ENCODE measurements at places on chromosomes 7 and 10.

GRCh38 chr10:90998733-90999511 is 78.0 kb upstream of the ANKRD1 start:
- no peak for DNase-seq

DNA sequence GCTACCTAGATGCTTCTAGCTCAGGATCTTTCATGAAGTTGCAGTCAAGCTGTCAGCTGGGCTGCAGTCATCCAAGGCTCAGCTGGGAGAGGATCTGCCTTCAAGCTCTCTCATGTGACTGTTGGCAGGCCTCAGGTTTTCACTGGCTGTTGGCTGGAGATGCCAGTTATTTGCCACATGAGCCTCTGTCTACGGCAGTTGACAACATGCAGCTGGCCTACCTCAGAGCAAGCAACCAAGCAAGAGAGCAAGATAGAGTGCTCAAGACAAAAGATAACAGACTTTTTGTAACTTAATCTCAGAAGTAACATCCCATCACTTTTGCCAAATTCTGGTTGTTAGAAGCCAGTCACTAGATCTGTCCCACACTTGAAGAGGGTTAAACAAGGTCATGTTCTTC is 125.8 kb downstream of the TPST1 start:
- no peak for DNase-seq

DNA sequence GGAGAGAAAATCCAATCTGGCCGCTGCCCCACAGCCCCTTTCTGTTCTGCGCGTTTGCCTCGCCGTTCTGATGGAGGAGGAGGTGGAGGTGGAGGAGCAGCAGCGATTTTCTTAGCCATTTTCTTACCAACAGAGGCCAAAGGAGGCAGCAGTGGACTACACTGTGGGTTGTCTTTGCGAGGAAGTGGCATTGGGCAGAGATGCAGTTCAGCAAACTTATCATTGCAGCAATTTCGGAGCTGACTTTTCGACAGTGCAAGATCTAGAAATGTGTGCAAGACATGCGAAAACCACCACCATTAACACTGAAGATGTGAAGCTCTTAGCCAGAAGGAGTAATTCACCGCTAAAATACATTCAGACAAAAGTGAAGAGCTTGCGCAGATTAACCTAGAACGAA is 1.9 kb upstream of the ARL4A start:
- no peak for DNase-seq

- no peak for DNase-seq
These were observed 178.5 kb downstream of the NRP1 start for GRCh38 chr10:33155720-33156638.

GRCh38 chr7:44511236-44511635 is 20.8 kb upstream of the NUDCD3 start:
- DNase-seq = no peak

- DNase-seq = no peak
These were observed 443.8 kb downstream of the GATA3 start for GRCh38 chr10:8498290-8498689.

DNA sequence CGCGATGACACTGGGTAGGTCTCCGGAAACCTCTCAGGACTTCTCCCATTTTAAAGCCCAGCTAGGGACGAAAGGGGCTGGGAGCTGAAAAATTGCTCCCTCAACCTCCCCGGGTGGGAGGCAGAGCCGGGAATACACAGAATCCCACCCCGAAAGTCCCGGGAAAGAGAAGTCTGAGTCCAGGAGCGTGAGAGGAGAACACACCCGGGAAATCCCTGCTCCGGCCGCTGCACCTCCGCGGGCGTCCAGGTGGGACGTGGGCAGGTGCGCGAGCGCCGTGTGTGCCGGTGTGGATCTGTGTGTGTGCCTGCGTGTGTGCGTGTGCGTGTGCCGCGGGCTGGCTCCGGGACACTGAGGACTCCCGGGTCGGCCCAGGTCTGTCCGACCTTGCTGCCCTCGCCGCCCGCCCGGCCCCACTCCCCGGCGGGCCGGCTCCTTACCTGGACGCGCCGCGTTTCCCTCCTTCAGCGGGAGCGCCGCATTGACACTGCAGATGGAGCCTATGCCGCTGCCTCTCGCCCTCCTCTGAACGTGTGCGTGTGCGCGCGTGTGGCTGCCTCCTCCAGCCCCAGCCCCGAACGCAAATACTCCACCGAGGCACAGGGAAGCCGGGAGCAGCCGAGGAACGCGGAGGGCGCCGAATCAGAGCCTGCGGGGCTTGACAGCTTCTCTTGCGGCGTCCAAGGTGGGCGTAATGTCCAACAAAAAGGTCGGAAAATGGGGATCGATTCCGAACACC is at the start of gene PLXNA4:
PLXNA4 (minus strand) TSS at position 489 of the 739 bp plus-strand sequence. CDS start 67,777 bp downstream, outside the sequence.
- DNase-seq = no peak

GRCh38 chr10:112308125-112308502 is 24.9 kb downstream of the TECTB start:
- DNase-seq = no peak

DNA sequence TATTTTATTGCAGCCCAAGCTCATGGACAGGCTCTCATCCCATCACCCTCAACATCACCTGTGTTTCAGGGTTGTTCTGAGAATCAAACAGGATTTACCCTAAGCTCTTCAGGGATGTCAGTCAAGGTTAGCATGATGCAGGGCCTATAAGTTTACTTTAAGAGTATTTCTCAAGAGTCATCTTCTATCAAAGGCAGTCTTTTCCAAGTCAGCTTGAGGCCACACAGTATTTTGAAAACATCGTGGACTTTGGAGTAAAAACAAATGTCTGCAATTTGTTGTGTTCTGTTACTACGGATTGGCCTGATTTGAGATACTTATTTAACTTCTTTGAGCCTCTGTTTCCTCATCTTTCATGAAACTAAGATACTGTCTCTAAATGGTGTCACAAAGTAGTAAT is 42.0 kb upstream of the NRP1 start:
- no peak for DNase-seq

GRCh38 chr7:55100544-55101327 is 81.9 kb downstream of the EGFR start:
- DNase-seq = no peak

GRCh38 chr10:70320751-70321150 is 36.9 kb upstream of the NPFFR1 start:
- no peak for DNase-seq

- DNase-seq = no peak
These were observed 190.8 kb upstream of the PRKCQ start for GRCh38 chr10:6770846-6771245.

DNA sequence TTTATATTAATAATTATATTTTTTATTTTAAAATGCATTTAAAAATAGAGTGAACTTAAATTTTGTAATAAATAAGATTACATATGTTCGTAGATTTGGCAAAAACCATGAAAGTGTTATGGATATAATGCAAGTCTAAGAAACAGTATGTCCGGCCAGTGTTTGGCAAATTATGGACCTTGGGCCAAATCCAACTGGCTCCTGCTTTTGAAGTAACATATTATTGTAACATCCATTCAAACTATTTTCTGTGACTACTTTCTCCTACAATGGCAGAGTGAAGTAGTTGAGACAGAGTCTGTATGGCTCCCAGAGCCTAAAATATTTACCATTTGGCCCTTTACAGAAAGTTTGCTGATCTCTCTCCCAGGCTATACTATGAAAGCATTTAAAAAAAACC is 38.9 kb downstream of the TMEM229A start:
- no peak for DNase-seq

- no peak for DNase-seq
These were observed 5.2 kb downstream of the ADAP1 start for GRCh38 chr7:949021-949934.

GRCh38 chr10:128096486-128097199 is 29.6 kb downstream of the MKI67 start:
- DNase-seq = no peak

DNA sequence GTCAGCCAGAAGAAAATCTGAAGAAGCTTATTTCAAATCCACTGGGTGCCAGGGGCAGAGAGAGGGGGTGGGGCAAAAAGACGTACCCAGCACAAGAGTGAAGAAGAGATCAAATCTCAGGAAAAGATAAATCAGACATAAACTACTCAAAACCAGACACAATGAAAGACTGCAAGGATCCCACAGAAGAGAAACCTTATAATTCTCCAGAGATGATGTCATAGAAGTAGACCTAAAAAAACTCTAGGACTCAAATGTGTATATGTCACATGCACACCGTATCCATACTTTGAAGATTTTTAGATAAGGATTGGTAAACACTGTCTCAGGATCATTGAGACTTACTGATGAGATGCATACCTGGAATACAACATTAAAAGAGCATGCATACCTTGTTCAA is 98.5 kb upstream of the PIK3CG start:
- DNase-seq = no peak

GRCh38 chr7:27921081-27921836 is 181.3 kb downstream of the TAX1BP1 start:
- DNase-seq = peak; percentile 73

GRCh38 chr10:16585103-16585502 is 63.4 kb upstream of the C1QL3 start:
- DNase-seq = no peak

DNA sequence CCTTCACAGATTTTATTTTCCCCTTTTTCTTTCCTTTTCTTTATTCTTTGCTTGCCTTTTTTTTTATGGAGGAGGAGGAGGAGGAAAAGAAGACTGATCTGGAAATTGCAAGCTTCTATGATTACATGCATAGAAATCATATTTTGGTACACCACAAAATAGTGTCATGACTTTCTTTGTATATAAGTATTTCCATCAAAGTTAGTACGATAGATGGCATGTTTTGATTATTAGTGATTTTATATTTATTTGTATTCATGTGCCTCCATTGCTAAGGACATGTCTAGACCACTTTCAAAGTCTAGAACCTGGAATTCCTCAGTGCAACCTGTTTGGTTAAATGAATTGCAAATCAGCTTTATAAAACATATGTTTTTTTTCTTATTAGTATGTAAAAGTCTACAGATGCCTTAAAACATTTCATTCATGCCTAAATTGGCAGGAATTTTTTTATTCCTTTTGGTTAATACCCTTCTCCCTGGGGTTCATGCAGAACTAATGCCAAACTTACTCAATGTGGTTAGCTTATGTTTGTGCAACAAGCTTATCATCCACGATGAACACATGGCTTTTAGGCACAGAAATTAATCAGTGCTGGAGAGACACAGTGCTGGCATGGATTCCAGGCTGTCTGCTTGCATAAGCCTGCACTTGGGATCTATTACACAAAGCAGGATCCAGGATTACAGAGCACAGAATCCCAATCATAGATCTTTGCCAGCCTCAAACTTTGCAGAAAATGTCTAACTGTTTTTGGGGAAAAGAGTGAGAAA is 213.1 kb downstream of the CHRM2 start:
- peak; percentile 37 for DNase-seq

DNA sequence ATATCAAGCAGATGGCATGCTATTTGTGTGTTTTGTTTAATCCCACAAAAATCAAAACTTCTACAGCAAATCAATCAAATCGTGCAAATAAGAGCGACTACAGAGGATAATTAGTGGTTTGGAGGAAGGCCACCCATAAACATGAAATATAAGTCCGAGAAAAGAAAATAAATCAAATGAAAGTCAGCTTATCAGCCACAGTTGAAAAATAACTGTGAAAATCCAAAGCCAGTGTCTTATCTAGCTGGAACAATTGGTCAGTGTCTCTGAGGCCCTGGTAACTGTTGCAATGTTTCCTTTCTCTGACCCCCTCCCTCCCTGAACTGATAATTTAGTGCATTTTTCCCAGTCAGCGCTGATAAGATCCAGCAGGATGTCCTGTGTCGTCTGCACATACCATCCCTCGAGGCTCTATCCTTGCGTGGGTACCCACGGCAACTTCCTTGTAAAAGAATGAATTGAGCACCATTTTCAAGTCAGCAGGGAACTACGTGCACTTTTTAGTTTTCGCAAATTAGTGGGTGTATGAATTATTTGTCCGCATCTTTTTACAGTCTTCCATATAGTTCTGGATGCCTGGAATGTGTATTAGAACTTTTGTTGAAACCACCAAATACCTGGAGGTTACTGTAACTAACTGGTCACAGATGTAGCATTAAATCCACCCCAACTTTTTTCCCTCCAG is 10.8 kb upstream of the JCAD start:
- no peak for DNase-seq

DNA sequence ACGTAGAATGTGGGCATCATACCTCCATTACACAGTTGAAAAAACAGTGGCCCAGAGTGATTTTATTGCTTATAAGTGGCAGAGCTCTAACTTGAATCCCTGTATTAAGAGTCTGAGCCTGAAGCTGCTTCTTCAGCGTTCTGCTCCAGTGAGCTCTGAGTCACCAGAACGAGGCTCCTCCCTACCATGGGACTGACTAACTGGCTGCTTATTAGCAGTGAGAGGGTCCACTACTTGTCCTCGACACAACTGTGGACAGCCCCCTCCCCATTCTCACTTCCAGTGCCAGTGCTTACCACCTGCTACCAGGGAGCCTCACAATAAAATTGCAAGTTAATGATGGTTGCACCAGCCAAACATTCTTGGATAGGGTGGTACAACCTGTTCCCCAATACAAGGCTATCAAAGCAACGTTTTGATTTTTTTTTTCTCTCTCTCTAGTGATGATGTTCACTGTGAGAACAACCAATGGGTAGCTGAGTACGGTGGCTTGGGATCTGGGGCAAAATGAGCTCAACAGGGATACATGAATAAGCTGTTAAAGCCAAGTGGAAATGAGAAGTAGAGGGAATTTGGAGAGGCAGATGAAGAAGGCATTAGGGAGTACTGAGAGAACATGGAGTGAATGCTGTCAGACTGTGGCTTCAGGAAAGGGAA is 2.7 kb upstream of the NRG3 start:
- DNase-seq = no peak

GRCh38 chr10:79130846-79131245 is 62.1 kb downstream of the ZMIZ1 start:
- DNase-seq = no peak

DNA sequence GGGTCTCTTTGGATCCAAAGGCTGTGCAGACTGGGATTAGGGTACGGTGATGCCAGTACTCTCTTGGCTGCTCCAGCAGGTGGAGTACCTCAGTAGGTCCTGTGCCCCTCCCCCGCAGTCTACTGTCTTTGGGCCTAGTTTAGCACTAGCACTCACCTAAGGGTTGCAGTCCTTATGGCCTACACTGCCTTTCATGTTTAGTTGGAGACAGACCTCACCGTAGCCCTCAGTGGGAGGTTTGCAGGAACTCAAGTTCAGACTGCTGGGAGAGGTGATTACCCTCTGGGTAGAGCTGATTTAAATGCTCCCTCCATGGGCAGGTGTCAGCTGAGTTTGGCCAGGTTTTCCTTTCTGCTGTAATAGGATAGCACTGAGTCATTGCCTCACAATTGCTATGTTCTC is 210.8 kb upstream of the TMEM196 start:
- DNase-seq = no peak

GRCh38 chr10:62025901-62026879 is 124.7 kb downstream of the ARID5B start:
- DNase-seq = peak; percentile 53

- no peak for DNase-seq
These were observed 67.8 kb downstream of the CREM start for GRCh38 chr10:35194471-35194870.

- no peak for DNase-seq
These were observed 705.6 kb upstream of the PHF14 start for GRCh38 chr7:10268034-10268433.

GRCh38 chr10:26792758-26793495 is 67.8 kb downstream of the ABI1 start:
- DNase-seq = no peak

GRCh38 chr7:38934051-38934450 is 25.1 kb upstream of the VPS41 start:
- no peak for DNase-seq
